ENCODE measurements at places on chromosomes 3 and 15.

GRCh38 chr3:193418576-193419373 is 40.2 kb upstream of the ATP13A5 start:
- no peak for DNase-seq

DNA sequence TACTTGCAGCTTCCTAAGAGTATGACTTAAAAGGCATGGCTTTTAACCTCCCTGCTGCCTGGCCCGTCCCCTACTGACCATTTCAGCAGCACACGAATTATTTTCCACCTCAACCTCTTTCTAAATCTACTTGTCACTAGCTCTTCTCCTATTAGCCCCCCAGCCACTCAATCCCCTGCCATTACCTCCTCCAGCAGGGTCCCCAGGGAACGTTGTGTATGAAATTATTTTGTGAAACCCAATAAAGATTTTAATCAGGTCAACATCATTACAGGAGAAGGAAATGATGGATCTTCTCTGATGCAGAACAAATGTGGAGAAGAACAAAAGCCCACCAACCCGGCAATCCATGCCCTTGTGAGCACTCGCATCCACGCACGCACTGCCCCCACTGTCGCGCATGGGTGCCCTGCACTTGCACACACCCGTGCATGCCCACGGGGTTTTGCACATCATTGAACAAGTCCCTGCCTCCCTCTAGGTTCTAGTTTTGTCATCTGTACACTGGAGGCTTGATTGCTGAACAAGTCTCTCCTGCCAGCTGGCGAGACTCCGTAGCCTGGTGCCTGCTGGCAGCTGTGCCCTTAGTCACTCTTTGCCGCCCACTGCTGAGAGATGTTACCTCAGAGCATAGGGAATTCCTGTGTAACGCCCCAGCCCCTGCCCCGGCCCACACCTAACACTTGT is 51.6 kb downstream of the LINGO1 start:
- peak; percentile 39 for DNase-seq

DNA sequence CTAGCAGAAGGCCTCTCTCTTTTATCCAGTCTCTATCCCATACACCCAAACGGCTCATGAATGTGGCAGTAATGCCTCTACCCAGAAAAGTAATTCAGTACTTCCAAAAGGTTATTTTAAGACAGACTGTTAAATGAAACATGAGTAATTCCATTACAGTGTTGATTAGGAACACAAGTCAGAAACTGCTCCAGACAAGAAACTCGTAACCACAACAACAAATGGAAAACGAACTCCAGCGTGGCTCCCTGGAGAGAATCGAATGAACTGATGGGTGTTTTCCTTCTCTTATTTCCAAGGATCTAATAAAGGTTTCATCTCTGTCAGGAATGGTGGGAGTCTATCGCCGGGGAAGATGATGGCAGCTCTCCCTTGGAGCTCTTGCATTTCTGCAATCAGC is 228.4 kb downstream of the MAGI1 start:
- DNase-seq, result no peak

DNA sequence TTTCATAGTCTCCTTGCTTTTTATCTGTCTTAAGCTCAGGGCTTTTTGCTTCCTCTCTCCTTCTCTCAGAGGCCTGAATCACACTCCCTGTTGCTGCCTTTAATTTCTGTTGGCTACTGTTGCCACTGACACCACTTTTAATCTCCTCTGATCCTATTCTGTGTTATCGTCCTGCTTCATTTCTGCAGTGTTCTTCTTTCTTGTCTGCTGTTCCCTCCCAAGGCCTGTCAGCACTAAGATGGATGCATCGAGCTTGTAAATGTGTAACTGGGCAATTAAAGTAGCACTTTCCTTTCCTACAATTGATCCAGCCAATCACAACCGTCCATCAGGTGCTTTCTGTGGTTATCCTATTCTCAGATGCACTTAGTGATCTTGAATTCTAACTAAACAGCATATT is 71.3 kb upstream of the VEPH1 start:
- DNase-seq, result no peak

DNA sequence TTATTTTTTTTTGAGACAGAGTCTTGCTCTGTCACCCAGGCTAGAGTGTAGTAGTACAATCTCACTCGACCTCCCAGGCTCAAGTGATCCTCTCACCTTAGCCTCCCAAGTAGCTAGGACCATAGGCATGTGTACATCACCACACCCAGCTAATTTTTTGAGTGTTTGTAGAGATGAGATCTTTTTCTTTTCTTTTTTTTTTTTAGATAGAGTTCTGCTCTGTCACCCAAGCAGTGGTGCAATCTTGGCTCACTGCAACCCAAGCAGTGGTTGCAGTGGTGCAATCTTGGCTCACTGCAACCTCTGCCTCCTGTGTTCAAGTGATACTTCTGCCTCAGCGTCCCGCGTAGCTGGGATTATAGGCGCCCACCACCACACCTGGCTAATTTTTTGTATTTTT is 5.2 kb downstream of the CEP97 start:
- no peak for DNase-seq
